ENCODE measurements at places on chromosomes 12 and 14.

- peak; percentile 74 for DNase-seq
Observed at GRCh38 chr12:50637870-50638481, 125.9 kb upstream of the ATF1 start.

- no peak for DNase-seq
Observed at GRCh38 chr14:94992046-94992445, 165.3 kb downstream of the DICER1 start.

- no peak for DNase-seq
Observed at GRCh38 chr12:120830052-120830940, 73.9 kb downstream of the SPPL3 start.

GRCh38 chr14:30813216-30813615 is 61.1 kb upstream of the COCH start:
- no peak for DNase-seq

All from GM23338 (cell line).